ENCODE measurements at places on chromosomes 7 and 10. TPM values are rescaled to one million over a fixed set of nuclear protein-coding genes. Genes with fewer than 3 reads are reported as not detected.
A peak's percentile ranks its signal among the peaks of the same experiment; 100 is the strongest.

Gene GHRHR
- not detected for total RNA-seq

DNA sequence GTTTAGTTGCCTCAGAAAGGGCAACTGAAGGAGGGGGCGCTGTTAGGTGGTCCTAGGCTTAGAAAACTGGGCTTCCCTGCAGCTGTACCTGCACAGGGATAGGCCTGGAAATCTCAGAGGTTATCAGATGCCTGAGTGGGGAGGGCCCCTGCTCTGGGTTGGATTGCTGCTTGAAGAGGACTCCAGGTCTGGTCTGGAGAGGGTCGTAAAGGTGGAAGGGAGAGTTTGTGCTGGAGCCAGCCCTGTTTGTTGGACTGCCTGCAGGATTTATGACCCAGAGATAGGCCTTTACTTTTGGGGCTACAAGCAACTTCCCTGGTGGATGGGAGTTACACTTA lies 765.9 kb downstream of the GRID1 start:
- DNase-seq, result no peak

DNA sequence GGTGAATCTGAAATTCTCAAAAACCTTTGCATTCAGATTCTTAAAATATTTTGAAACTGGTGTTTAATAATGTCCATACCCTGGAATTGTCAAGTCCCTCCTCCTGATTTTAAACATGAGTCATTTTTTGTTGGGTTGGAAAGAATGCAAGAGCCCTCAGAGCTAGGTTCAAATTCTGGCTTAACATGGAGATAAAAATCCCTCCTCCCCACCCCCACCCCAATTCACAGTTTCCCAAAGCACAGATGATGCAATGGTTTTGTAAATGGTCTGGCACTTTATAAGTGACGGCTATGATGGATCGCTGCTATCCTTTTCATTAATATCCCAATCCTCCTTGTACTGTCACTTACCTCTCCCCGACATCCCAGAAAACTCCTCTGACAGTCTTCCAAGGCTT lies 332.8 kb downstream of the PLXNA4 start:
- DNase-seq, result no peak

Gene PILRA
- total RNA-seq, result 1.3 TPM

DNA sequence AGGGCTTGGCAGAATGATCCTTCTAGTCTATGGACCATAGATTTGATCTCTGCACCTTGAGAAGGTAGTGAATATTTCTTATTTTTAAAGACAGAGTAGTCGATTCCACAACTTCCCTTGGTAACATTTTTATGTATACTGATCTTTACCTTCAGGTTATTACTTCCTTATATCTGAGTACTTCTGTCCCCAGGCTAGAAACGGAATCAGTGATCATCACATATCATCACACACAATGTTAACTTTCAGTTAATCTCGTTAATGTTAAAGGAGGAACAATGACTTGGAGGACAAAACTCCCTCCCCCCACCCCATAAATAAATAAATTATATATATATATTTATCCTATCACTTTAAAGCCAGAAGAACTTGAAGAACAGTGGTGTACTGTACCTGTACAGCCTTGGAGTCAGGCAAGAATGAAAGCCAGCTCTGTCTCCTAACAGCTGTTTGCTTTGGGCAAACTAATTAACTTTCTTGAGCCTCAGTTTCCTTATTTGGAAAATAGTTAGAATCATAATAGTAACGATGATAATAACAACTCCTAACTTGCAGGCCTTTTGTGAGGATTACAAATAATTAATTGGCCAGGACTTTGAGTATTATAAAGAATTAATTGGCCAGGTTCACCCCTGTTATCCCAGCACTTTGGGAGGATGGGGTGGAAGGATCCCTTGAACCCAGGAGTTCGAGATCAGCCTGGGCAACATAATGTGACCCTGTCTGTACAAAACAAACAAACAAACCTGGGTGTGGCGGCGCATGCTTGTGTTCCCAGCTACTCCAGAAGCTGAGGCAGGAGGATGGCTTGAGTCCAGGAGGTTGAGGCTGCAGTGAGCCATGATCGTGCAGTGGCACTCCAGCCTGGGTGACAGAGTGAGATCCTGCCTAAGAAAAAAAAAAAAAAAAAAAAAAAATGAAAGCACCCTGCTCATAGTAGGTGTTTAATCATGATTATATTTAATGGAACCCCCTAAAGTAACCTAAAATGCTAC lies 63.5 kb downstream of the SAMD9 start:
- DNase-seq, result no peak

GRCh38 chr7:70460562-70460961 lies 671.4 kb upstream of the GALNT17 start:
- DNase-seq, result no peak

- no peak for DNase-seq
Observed at GRCh38 chr10:8214587-8214986, 160.1 kb downstream of the GATA3 start.

DNA sequence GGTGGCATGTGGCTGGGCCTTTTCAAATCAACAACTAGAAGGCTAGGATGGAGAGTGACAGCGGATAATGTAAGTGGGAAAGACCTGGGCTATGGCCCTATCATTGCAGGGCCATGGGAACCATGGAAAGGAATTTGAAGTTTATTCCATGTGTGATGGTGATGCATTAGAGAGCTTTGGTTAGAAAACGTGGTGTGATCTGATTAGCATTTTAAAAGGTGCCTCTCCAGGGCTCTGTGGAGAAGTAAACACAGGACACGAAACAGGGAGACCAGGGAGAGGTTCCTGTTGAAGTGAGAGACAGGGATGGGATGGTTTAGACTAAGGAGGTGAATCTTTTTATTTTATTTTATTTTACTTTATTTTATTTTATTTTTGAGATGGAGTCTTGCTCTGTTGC lies 749.5 kb downstream of the GATA3 start:
- DNase-seq, result no peak

GRCh38 chr7:102286237-102287110 lies at the start of gene SH2B2:
Gene SH2B2 (plus strand): TSS chr7:102286868. CDS start chr7:102300551, 13,683 bp downstream.
- peak; percentile 67 for DNase-seq

GRCh38 chr7:16040346-16040745 lies 353.9 kb upstream of the MEOX2 start:
- no peak for DNase-seq

GRCh38 chr7:16397501-16398145 lies 23.7 kb downstream of the CRPPA start:
- no peak for DNase-seq

DNA sequence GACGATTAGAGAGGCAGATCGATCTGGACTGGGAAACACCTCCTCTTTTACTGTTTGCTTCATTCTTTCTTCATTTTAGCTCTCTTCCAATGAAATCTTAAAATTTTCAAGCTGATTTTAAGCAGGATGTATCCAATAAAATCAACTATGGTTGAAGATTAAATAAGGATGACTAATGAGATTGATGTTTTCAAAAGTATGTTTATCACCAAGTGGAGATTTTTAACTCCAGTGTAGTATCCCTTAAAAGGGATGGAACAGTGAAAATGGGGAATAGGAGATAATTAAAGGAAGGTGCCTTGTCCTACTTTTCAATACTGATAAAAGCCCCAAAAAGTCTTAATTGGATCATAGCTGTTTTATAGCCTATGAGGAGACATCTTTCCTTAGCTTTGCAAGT lies 11.6 kb upstream of the LIPF start:
- no peak for DNase-seq

Gene GPR85
- 0.30 TPM for total RNA-seq

DNA sequence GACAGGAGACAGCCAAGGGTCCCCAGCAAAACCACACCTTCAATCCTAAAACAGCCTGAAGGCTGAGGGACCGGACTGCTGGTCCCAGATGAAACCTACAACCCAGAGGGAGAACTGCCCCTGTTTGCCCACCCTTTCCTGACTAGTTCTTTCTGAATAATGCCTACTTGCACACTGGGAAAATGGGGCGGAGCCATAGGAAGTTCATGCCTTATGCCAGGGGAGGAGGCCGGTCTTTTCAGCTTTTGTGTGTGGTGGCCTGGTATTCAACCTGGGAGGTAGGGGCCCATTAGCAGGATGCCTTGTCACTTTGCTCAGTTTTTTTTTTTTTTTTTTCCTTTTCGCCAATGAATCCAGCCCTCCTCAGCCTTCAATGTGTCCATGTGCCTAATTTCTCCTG lies 20.7 kb downstream of the TOMM7 start:
- no peak for DNase-seq

GRCh38 chr7:154620141-154620755 lies 382.7 kb downstream of the PAXIP1 start:
- DNase-seq, result no peak

Gene SERPINE1
- 93.3 TPM for total RNA-seq

Gene GDF2
- not detected for total RNA-seq

DNA sequence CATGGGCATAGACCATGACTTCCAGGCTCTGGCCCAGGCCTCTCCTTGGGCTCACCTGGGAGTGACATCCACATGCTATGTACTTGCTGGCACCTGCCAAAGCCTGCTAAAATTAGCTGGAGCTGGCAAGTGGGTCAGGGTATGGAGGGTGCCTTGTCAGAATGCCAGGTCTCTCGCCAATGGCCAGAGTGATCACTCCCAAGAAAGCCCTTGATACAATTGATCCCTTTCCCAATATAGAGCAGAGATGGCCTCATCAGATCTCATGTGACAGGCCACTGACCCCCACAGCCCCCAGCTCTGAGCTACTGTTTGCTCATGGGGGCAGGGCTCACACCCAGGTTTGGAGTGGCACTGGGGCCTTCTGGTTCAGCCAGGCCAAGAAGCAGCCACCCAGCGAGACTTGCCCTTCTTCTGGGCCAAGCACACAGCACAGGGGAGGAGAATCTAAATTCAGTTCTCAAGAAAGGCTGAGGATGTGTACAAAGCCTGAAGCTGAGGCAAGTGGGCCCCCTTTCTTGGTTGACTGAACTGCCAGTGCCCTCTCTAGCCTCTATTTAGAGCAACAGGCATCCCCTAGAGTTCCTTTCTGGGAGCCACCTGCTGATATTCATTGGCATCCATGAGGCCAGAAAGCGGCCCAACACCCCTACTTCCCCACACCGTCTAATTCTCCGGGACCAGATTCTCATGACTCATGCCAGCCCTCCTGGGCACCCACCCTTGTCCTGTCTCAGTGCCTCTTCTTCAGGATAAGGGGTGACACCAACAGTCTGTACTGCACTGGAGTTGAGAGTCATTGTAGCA lies 18.9 kb upstream of the MYL7 start:
- DNase-seq, result no peak

GRCh38 chr7:27478084-27478483 lies 184.6 kb downstream of the HIBADH start:
- no peak for DNase-seq

GRCh38 chr10:96230527-96230926 lies 40.8 kb downstream of the BLNK start:
- DNase-seq, result no peak

GRCh38 chr10:9102026-9102425 lies 1047.5 kb downstream of the GATA3 start:
- no peak for DNase-seq

DNA sequence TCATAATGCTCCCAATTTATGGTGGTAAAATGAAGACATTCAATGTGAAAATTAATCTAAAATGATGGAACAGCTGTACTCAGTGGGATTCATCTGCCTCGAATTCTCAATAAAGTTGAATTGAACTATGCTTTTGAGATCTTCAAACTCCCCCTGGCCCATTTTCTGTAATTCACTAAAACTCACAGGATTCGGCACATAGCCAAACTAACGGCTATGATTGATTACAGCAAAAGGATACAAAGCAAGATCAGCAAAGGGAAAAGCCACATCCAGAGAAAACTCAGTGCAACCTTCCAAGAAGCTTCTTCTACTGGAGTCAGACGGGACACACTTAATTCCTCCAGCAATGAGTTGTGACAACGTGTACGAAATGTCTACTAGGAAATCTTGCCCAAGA lies 307.5 kb downstream of the CNTNAP2 start:
- DNase-seq, result no peak

DNA sequence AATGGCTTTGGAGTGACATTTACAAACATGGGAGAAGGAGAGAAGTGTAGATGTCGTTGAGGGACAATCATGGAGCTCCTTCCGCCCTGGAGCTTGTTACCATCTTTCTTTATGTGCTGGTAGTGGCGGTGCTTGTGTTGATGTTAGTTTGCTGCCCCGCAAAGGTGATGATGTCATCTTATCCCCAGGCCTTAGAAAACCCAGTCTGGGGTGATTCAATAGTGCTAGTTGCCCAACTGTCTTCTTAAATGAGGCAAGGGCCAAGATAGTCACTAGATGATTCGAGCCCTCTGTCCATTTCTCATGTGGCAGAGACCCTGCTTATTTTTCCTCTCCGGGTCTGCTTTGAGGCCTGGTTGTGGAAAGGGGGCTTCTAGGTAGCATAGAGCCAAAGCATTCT lies 277.4 kb downstream of the CCSER2 start:
- DNase-seq, result no peak

GRCh38 chr10:78875932-78876331 lies 192.8 kb upstream of the ZMIZ1 start:
- DNase-seq, result no peak

Gene MYPN
- total RNA-seq, result 118 TPM

GRCh38 chr10:82409671-82410070 lies 534.7 kb downstream of the NRG3 start:
- peak; percentile 20 for DNase-seq

DNA sequence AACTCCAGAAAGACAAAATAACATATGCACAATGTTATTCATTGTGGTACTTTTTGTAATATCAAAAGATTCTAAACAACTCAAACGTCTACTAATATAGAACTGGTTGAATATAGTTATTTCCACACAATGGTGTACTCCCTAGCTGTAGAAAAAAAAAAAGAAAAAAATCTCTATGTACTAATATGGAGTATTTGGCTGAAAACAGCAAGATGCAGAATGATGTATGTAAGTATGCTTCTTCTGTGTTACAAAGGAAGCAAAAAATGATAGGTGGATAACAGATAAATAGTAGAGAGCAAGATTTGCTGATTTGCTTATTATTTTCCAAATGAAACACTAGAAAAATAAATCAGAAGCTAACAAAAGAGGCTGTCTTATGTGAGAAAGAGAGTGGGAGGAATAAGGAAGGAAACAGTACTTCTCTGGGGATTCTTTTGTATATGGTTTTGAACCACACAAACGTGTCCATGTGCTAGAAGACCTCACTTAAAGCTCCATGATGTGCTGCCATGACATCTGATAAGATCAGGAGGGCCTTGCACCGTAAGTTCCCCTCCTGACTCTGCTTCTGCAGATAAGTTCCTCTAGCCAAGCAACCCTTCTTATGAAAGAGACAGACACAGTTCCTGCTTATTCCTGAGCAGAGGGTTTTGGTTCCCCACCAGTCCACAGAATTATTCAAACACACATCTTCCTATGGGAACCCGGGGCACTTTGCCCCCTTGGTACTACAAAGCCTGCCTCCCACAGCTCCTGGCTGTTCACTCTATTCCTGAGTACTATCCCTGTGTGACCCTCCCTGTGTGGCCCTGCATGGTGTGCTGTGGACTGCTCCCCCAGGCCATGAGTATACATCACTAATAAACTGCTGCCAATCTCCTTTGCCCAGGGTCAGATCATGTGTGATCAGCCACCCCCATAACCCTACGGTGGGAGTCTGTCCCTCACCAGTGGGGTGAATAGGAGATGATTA lies 159.1 kb downstream of the CCDC71L start:
- DNase-seq, result no peak
